ENCODE measurements at places on chromosomes 4 and X. TPM values are rescaled to one million over a fixed set of nuclear protein-coding genes. Genes with fewer than 3 reads are reported as not detected.

DNA sequence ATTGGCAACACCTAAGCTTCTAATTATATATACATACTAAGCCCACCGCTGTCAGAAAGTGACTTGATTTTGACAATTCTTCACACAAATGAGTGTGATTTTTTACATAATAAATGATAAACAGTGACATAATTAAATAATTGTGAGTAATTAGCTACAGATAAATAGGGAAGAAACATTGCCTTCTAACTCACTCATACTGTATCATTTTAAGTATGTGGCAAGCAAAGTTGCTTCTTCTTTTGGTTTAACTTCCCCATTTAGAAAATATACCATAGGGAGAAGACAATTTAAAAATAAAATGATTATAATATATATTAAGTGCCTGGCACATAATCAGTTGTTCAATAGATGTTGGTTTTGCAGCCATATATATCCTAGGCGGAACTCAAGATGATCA is 644.2 kb downstream of the FSTL5 start:
- no peaks in the 10 kb centered on the region for H3K4me1 ChIP-seq
- H3K27me3 ChIP-seq: no peaks in the 10 kb centered on the region
- H3K27ac ChIP-seq: no peak overlapping the region
- H3K36me3 ChIP-seq: no peaks in the 10 kb centered on the region

DNA sequence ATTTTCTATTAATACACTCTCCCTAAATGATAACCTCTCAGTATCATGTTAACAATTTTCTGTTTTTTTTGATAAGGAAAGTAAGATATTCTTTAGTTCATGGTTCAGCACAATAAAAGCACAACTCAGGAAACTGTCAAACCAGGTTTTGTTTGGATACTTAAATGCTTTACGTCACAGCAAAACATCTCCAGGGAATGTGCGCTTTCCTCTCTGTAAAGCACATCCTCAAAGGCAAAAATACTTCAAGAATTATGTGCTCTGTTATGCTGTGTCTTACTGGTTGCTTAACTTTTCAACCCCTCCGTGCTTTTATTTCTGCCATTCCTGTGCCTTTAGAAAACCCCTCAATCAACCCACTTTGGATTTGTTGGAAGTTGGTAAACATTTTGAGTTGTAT is 27.8 kb downstream of the SNX25 start:
- H3K4me3 ChIP-seq: no peak overlapping the region
- no peak for DNase-seq
- H3K27me3 ChIP-seq: no peaks in the 10 kb centered on the region
- no peak overlapping the region for H3K27ac ChIP-seq
- no peaks in the 10 kb centered on the region for H3K36me3 ChIP-seq

DNA sequence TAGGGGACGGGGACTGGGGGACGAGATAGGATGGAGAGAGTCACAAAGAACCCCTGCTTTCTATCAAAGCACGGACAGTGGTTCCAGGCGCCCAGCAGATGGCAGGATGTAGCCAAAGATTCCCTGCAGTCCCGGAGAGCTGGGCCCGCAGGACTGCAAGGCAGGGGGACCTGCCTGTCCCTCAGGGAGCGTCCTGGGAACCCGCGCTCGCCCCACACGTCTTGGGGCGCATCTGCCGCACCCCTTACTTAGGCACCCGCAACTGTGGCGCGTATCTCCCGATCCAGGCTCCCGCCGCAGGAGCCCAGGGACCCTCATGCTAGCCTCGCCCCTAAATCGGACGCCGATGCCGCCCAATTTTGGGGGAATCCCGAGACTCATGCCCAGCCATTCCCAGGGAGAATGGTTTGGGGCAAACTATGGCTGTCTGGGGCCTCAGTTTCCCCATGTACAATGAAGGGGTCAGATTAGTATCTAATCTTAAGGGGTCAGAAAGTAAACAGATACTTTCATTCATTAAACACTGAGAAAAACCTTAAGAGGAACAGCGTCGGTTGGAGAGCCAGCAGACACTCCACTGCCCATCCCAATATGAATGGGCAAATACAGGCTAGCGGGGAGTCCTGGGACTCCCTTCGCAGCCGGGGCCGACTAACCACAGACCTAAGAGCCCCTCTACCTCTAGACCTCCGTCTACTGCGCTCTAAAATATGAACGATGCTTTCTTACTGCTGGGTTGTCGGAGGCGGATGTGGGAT is 581 bp upstream of the STK32B start:
- H3K4me1 ChIP-seq: no peaks in the 10 kb centered on the region
- H3K27ac ChIP-seq: no peak overlapping the region
- peaks cover 9% of the 10 kb centered on the region for H3K27me3 ChIP-seq
- no peaks in the 10 kb centered on the region for H3K36me3 ChIP-seq
- no peak for DNase-seq
- no peak overlapping the region for H3K4me3 ChIP-seq

GRCh38 chrX:13647709-13648212 is 5.2 kb upstream of the TCEANC start:
- peak overlapping the region; percentile 65 for H3K27ac ChIP-seq
- peak; percentile 87 for DNase-seq
- no peaks in the 10 kb centered on the region for H3K27me3 ChIP-seq
- peaks cover 6% of the 10 kb centered on the region for H3K4me1 ChIP-seq
- no peak overlapping the region for H3K4me3 ChIP-seq

Gene FRAS1
- not detected for total RNA-seq

Gene MAP9
- total RNA-seq: 10.9 TPM

Gene KDR
- total RNA-seq: not detected

Gene BDH2
- total RNA-seq: 10.9 TPM

Gene GAGE12E
- not detected for total RNA-seq

Gene PPP2R2C
- not detected for total RNA-seq
